ENCODE measurements at places on chromosomes 2 and 18.

DNA sequence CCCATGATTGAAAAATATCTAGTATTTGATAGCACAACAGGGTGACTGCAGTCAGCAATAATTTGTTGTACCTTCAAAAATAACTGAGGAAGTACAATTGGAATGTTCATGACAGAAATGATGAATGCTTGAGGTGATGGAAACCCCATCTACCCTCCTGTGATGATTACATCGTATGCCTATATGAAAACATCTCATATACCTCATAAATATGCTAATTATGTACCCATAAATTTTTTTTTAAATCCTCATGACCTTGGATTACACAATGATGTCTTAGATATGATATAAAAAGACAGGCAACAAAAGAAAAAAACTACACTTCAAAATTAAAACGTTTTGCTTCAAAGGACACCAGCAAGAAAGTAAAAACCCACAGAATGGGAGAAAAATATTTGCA, 1.4 kb upstream of the POLR1B start:
- no peak for DNase-seq

DNA sequence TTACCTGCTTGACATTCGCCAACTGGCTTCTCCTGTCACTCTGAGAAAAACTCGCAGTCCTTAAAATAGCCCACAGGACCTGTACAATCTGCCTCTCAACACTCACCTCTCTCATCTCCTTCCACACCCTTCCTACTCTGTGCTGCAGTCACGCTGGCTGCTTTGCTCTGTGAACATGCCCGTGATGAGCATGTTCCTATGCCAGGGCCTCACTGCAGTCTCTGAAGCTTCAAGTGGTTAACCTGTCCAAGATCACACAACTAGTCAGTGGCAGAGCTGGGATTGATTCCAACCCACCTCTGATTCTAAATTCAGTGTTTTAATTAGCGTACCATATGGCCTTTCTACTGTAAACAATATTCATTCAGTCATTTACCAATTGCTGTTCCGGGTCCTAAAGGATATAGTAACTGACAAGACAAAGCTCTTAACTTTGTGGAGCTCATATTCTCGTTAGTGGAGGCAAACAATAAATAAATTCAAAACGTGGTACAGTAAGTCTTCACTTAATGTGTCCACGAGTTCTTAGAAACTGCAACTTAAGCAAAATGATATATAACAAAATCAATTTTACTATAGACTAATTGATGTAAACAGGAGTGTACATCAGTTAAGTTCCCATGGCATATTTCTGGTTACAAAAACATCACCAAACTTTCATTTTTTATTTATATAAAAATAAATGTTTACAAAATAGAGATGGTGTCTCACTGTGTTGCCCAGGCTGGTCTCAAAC, 38.9 kb upstream of the FBXO11 start:
- no peak for DNase-seq

DNA sequence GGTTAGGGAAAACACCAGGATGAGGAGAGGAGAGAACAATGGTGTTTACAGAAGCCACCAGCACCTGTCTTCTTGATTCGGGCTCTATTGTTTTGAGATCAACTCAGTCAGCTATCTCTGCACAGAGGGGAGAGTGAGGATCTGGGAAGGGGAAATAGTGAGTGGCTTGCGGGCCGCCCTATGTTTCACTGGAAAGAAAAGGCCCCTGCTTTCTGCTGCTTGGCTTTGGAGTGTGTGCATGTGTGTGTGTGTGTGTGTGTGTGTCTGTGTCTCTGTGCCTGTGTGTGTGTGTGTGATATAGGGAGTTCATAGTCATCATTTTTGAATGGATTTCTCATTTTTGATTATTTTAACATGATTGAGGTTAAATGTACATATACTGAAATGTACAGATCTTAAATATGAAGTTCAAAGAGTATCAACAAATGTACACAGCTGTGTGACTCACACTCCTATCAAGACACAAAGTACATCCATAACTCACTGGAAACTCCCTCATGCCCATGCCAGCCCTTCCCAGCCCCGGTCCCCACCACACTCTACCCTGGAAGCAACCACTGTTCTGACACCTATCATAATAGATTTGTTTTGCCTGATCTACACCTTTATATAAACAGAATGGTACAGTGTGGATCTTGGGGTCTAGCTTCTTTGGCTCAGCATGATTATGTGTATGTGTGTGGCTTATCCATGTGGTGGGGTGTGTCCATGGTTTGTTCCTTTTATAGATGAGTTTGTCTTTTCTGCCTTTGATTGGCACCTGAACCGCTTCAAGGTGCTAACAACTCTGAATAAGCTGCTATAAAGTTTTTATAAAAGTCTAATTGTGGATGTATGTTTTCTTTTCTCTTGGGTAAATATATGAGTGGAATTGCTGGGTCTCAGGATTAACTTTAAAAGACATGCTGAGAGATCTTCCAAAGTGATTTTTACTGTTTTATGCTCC, 258.3 kb downstream of the SETBP1 start:
- no peak for DNase-seq

DNA sequence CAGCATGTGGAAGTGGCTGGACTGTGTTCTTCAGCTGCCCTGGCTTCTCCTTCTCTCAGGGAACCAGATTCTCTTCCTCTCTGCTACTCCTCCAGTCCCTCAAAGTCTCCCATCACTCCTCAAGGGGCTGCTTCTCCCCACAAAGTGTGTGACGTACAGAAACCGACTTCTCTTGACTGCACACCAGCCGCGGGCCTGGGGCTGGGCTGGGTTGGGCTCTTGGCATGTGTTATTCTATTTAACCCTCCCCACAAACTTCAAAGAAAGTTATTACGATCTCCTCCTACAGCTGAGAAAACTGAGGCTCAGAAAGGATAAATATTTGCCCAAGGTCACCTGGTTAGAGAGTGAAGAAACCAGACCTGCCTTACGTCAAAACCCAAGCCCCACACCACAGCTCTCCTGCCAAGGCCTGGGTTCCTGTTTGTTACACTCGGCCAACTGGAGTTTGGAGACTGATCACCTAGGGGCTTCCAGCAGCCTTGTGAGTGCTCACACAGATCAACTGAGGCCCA, 269.0 kb downstream of the TFCP2L1 start:
- no peak for DNase-seq

GRCh38 chr2:20148426-20148922, 76.5 kb downstream of the SDC1 start:
- DNase-seq: no peak

- DNase-seq: peak; percentile 61
These were observed 27.9 kb upstream of the NT5DC4 start for GRCh38 chr2:112692918-112693317.

DNA sequence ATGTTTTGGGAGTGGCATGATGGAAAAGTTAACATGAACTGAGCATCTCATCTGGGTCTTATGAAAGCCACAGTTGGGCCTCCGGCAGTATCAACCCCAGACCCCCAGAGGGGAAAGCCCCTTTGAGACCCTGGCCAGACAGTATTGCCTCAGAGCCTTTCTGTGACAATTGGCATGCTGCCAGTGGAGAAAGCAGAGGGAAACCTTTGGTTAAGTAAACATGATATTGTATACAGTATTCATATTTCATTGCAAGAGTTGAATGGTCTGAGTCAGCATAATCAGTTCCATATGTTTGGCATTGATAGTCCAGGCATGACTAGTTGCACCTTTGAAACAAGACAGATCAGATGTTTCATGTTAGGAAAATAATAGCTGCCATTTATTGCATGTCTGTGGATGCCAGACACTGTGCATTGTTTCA, 20.0 kb downstream of the MERTK start:
- no peak for DNase-seq

- no peak for DNase-seq
These were observed 92.8 kb upstream of the BARD1 start for GRCh38 chr2:214902286-214902685.

GRCh38 chr2:45905632-45905958, 254.1 kb downstream of the PRKCE start:
- DNase-seq: no peak

- DNase-seq: no peak
These were observed 30.9 kb downstream of the NOL10 start for GRCh38 chr2:10658914-10659257.

GRCh38 chr2:102078773-102079172, 63.8 kb upstream of the IL1R1 start:
- DNase-seq: no peak

GRCh38 chr2:193701484-193701883, 1506.8 kb upstream of the TMEFF2 start:
- DNase-seq: no peak

DNA sequence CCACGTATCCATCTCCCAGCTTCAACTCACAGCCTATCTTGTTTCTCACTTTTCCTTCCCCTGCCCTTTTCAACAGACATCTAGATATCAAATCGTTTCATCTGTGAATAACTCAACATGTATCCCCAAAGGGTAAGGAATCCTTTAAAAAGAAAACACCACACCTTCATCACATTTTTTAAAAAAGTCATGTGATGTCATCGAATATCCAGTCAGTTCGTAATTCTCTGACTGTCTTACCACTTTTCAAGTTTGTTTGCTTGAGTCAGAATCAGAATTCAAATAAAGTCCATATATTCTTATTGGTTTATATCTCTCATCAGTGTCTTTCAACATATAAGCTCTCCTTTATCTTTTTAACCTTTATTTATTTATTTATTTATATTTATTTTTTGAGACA, 5.4 kb upstream of the LONRF2 start:
- DNase-seq: no peak

DNA sequence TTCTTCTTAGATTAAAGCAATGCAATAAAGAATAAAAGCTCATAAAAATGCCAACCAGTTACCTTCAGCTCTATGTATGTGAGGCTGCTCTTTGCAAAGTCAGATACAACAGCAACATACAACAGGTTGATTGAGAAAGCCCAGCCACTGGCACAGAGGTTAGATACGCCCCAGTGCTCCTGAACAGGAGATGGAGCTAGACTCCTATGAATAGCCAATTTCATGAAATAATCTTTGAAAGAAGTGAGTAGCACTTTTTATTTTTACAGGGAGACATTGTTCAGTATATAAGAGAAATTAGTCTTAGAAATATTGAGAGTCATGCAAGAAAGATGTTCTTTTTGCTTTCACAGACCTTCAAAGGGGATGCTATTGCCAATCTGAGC, 362.4 kb upstream of the MEX3C start:
- no peak for DNase-seq

GRCh38 chr2:143088388-143088787, 40.8 kb upstream of the ARHGAP15 start:
- no peak for DNase-seq

DNA sequence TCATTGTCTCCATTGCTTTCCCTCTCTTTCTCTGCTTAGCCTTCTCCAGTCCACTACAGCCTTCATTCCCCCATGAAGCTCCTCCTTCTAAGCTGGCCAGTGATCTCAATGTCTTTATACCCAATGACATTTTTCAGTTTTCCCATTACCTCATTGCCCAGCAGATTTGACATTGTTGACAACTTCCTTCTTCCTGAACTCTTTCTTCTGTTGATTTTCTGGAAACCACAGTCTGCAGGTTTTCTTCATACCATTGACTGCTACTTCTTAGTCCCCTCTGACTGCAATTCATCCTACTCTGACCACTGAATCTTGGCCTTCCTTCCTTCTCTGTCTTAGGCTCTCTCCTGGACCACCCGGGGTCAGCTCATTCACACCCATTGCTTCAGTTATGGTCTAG, 22.9 kb upstream of the SPP2 start:
- no peak for DNase-seq

- no peak for DNase-seq
These were observed 35.0 kb upstream of the CYP27A1 start for GRCh38 chr2:218746960-218747359.

DNA sequence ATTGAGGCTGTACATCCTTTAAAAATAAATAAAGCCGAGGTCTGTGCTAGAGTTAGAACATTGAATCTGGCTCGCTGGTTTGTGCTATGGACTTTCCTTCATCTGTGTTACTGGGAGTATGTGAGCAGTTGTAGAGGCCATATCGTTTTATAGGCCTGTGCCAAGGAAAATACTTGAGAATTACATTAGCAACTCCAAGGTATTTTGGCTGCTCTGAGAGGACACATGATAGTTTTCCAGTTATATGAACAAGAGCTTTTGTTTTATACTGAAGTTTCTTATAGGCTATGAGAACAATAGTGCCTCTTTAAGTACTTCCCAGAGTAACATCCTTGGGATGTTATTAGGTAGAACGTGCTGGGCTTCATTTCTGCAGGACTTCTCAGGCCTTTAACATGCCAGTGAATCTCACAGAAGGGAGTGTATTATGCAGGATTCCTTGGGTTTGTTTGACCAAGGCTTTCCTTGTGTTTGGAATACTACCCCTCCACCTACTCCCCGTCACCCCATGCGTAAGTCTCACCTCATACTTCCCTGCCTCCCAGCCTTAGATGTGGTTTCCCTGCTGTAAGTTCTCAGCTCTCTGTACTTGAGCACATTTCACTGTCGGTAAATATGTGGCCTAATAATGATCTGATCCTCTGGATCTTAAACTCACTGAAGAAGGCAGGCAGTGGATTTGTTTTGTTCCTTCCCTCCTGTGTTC, 21.0 kb downstream of the TCF7L1 start:
- DNase-seq: no peak

DNA sequence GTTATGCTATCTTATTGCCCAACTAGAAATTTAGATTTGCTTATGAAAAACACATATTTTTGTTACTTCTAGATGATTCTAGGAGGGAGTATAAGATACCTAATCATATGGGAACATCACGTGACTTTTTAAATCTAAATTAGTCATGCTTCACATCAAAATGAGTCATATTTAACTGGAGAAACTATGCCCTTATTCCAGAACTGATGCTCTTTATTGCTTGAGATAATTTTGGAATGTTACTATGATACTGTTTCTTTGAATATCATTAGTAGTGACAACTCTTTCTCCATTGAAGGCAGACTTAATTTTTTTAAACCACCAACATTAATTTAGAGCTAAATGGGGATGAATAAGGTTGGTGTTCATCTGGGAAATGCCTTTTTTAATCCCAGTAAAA, 19.9 kb upstream of the ELAC1 start:
- no peak for DNase-seq

GRCh38 chr2:224405412-224405811, 3.5 kb upstream of the FAM124B start:
- DNase-seq: no peak

DNA sequence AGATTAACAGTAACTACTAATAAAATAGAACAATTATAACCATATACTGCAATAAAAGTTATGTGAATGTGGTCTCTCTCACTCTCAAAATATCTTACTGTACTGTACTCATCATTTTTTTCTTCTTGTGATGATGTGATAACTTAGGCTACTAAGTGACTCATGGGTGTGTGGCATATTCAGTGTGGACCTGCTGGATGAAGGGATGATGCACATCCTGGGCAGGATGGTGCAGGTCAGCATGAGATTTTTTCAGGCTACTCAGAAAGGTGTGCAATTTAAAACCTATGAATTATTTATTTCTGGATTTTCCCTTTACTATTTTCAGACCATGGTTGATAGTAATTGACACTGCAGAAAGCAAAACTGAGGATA, 90.7 kb downstream of the NCKAP5 start:
- no peak for DNase-seq

Measured in activated CD4-positive, alpha-beta T cell treated with anti-CD3 and anti-CD28 coated beads, Interleukin-10, Interleukin-2, amounts not matched to agents 100 ng/mL and 50 ng/mL, durations not matched to agents 16 hours and 8 hours (primary cell).